Foreskin keratinocyte (primary cell): ENCODE measurements at places on chromosomes 12 and 14.
A peak's percentile ranks its signal among the peaks of the same experiment; 100 is the strongest.

- DNase-seq, result no peak
These were observed 493.4 kb upstream of the TMEM132C start for GRCh38 chr12:127773520-127773919.

- no peak for DNase-seq
These were observed 28.2 kb downstream of the FERMT2 start for GRCh38 chr14:52922656-52923055.

- DNase-seq, result peak; percentile 100
These were observed 189.6 kb downstream of the DUSP6 start for GRCh38 chr12:89162589-89163261.

- no peak for DNase-seq
These were observed 85.8 kb downstream of the EXOC5 start for GRCh38 chr14:57182760-57183503.

DNA sequence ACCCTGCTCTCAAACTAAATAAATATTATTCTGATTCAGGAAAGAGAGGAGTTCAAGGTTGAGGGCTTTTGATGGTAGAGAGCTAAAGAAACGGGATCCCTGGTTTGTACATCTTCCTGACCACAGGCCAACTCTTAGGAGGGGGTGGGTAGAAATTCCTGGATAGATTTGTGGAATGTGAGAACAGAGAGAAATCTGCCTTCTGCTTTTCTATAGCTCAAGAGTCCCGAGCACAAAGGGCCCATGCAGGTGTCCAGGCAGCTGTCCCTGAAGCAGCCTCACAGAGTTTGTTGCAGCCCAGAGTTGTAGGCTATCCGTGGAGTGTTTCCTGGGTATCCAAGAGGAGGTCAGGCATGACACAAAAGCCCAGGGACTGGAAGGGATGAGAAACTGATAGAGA, 198.6 kb downstream of the BCAT1 start:
- no peak for DNase-seq

- DNase-seq, result no peak
These were observed 15.5 kb upstream of the KLC1 start for GRCh38 chr14:103613517-103613916.

- DNase-seq, result no peak
These were observed 19.9 kb downstream of the NEUROD4 start for GRCh38 chr12:55039395-55040354.

- no peak for DNase-seq
These were observed 51.7 kb downstream of the ADGRD1 start for GRCh38 chr12:131005161-131006035.

DNA sequence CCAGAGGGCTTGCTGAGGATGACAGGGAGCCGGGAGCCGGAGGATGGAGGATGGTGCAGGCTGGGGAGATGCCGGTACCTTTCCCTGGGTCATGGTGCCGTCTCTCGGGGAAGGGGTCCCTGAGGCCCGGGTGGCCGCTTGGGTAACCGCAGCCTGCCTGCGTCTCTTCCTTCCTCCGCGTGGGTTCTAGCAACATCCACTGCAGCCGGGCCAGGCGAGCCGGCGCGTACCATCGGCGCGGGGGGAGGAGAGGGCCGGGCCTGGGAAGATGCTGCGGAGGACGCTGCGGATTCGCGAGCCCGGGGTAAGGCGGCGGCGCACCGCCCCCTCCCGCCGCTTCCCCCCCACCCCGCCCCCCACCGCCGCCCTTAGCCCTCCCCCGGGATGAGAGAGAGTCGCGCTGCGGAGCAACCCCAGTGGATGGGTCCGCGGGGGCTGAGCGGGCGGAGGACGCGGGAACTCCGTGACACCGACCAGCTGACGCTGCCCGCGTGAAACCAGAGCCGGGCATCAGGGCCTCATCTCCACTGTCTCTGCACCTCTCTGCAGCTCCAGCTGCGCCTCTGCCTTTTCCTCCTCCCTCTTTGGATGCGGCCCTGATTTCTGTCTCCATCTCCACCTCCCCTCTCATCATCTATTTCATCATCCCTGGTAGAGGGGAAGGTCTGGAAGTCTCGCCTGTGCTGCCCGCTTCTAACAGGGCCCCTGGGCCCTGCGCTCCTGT, at the start of gene FAIM2:
TSS of gene FAIM2 (minus strand) at position 201 of the 724 bp plus-strand sequence. CDS start at position 93, 108 bp downstream.
- DNase-seq, result no peak

GRCh38 chr14:41872931-41873685, 266.4 kb downstream of the LRFN5 start:
- no peak for DNase-seq

GRCh38 chr14:26078561-26078960, 519.3 kb downstream of the NOVA1 start:
- no peak for DNase-seq

GRCh38 chr12:99386907-99387306, 260.6 kb upstream of the GARIN6 start:
- peak; percentile 42 for DNase-seq

- DNase-seq, result no peak
These were observed 96.2 kb downstream of the KICS2 start for GRCh38 chr12:64125913-64126312.

- DNase-seq, result no peak
These were observed 6.0 kb downstream of the CCDC85C start for GRCh38 chr14:99597911-99598600.

- DNase-seq, result no peak
These were observed 114.5 kb upstream of the RASSF8 start for GRCh38 chr12:25843976-25844375.

- DNase-seq, result peak; percentile 63
These were observed 132.6 kb upstream of the PLEKHG7 start for GRCh38 chr12:92570056-92570753.

DNA sequence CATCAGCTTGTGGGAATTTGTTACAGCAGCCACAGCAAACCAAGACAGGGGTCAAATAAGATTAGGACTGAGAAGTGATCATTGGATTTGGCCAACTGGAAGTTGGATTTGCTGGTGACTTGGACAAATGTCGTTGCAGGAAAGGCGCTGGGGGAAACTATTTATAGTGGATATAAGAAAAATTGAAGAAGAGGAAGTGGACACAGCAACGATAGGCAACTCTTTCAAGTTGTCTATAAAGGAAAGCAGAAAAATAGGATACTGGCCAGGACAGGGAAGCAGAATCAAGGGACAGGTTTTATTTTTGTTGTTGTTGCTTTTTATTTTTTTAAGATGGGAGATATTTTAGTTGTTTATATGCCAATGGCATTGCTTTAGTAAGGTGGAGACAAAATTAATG, 56.2 kb upstream of the RTRAF start:
- DNase-seq, result no peak

- peak; percentile 34 for DNase-seq
These were observed 210.9 kb upstream of the ARID2 start for GRCh38 chr12:45518291-45519235.

DNA sequence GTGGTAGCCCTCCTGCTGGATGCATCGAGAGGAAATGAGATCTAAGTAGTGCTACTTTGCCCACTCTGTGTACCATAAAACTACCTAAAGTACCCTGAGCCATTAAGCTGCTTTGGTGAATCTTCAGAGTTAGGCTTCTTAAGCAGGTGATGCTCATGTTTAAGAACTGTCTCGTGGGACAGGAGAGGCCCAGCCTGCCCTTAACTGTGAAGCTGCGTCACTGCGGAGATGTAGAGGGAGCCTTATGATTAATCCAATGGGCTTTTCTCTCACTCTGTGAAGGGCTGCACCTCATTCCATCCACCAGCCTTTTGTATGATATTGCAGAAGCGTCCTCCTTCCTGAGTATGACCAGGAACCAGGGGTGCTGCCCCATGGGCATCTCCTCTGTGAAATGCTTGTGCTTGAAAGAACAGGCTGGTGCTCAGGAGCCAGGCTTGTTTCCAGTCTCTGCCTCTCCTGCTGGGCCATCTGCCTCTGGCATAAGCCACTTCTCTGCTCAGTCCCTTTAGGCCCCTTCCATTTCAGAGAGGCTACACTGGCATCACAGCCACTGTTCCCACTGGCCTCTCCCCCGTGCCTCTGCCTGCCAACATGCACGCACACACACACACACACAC, 6.8 kb upstream of the CCDC177 start:
- DNase-seq, result no peak

- no peak for DNase-seq
These were observed 146.2 kb upstream of the PWP1 start for GRCh38 chr12:107539196-107539939.

DNA sequence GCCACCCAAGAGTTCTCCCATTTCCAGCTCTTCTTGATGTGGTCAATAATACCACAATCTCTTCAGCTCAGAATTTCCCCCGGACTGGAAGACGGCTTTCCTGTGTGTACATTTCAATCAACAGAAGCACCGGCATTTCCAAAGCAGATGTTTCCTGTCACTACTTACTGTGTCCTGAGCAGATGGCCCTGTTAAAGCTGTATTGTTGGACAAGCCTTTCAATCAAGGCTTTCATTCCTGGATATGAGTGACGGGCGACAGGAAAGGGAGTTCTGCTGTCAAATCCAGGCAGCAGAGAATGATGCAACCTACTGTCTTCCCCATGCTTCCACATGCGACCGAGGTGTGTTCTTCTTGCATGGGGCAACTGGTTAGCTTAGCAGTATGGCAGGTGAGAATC, 76.4 kb upstream of the CCDC60 start:
- DNase-seq, result no peak

GRCh38 chr12:106594447-106594846, 11.6 kb downstream of the RFX4 start:
- no peak for DNase-seq

GRCh38 chr12:1809591-1810190, 10.7 kb upstream of the LRTM2 start:
- DNase-seq, result no peak

GRCh38 chr12:128840862-128841468, 12.3 kb upstream of the GLT1D1 start:
- no peak for DNase-seq

DNA sequence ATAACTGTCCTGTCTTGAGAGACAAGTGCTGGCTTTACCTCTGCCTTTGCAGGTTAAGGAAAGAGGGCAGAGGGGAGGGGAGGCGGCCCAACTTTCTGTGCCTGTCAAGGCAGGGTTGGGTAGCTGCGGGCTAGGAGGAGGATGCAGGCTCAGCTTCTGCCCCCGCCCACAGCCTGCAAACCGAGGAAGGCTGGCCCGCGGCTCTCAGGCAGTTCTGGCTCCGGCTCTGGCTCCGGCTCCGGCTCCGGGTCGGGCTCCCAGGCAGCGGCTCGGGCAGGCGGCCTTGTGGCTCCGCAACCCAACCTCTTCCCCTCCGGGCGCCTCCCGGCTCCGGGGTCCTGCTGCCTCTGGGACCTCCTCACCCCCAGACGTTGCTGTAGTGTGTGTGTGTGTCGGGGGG, 92.9 kb downstream of the TMEM30B start:
- peak; percentile 22 for DNase-seq

GRCh38 chr12:87815771-87816585, 213.2 kb downstream of the C12orf50 start:
- no peak for DNase-seq

DNA sequence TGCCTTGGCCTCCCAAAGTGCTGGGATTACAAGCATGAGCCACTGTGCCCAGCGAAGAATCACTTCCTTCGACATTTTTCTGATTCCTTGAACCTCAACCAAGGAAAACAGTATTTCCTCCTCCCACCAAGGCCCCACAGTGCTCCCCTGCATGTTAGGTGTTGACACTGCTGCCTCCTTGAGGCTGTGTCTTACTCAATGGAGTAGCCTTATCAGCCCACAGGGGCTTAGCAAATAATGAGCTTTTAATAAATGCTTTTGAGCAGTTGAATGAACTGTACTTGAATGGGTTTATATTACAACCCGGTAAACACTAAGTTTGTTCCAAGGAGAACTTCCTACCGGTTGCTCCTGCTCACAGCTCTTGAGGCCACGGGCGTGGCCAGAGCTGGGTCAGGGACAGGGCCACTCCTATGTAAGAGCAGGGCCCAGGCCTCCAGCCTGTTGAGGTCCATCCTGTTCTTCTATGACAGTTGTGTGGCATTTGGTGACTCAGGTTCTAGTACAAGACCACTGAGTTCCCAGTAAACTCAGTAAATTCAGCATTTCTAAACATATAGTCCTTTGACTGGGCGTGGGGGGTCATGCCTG, 36.8 kb upstream of the TUBA1A start:
- no peak for DNase-seq

GRCh38 chr12:10497602-10498001, 8.1 kb upstream of the EIF2S3B start:
- DNase-seq, result no peak

GRCh38 chr12:54054742-54055194, 1.1 kb downstream of the HOXC4 start:
- no peak for DNase-seq

GRCh38 chr14:106230071-106230470, 703.7 kb downstream of the TMEM121 start:
- no peak for DNase-seq

DNA sequence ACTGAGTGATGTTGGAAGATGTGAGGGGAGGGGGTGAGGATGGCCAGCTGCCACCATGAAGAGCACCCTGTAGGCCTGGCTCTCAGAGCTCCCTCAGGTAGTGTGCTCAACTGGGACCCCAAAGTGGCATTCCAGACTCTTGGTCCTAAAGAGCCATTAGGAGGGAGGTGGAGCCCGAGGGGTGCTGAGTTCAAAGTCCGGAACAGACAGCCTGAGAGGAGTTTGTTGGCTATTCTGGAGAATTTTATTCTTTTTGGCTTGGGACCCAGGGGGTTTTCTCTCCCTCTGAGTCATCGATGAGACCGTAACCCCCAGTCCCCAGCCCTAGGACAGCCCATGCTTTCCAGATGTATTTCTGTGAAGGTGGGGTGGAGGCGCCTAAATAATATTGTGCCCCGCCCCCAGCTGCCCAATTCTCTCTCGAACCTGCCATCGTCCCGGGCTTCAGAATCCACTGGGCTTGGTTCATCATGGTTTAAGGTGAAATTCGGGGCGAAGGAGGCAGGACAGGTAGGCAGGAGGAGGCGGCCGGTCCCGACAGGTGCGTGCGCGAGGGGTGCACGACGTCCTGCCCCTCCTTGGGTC, 690 bp upstream of the RBP5 start:
- no peak for DNase-seq
